ENCODE measurements at places on chromosomes 3 and 15.

GRCh38 chr3:102165367-102165766 is 269.4 kb upstream of the ZPLD1 start:
- no peak for DNase-seq

DNA sequence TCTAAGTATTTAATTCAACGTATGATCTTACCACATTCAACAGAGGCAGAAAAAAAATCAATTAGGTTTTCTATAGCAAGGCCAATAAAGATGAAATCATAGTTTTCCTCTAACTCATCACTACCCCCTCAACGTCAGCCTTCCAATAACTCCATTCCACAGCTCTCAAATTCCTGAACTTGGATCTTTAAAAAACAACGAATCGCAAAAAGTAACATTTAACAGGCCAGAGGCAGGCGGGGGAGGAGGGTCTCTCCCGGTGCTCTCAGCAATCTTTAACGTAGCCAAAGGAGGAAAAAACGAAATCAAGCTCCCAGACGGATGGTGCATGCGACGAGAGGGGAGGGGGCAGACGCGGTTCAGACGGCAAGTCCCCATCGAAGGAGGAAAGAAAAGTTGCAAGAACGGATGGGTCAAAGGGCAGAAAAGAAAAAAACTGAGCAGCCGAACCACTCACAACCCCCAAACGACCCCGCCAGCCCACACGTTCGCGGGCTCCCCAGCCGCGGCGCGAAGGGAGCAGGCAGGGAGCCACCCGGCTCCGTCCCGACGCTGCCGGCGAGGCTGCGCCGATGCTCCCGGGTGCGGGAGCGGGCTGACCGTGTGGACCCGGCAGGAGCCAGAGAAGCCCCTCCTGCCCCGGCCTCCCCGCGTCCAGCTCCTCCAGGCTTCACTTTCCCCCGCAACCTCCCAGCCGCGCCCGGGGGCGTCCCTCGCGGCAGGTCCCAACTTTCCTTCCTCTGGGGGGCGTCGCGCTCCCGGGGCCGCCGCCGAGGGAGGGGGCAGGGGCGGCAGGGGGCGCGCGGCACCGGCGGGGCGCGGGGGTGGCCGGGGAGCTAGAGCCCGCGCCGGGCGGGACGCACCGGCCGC is 703 bp downstream of the PEAK1 start:
- DNase-seq: peak; percentile 80

GRCh38 chr3:119468041-119468440 is 722 bp upstream of the POGLUT1 start:
- no peak for DNase-seq

GRCh38 chr3:119310071-119310470 is 15.9 kb downstream of the ARHGAP31 start:
- no peak for DNase-seq

DNA sequence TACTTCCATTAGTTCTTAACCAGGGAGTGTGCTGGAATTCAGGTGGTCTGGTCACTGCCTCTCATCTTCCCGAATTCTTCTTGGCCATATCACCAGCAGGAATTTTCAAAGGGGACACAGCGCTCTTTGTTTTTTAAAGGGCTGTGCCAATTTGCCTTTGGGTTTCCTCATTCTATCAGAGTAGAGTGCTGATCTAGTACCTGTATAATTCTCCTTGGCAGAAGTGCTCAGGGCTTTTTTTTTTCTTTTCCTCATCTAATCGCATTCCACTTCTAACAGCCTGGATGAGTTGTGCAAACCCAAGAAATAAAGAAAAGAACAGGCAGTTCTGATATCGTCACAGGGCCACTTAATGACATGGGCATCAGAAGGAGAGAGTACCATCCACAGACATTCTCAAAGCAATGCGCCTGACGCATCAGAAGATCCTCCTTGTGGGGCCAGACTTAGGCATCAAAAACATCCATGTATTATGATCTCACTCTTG is 121.0 kb downstream of the ASB7 start:
- DNase-seq: no peak
